Stromal cell of bone marrow (primary cell): ENCODE measurements at places on chromosomes 1 and 21.
A peak's percentile ranks its signal among the peaks of the same experiment; 100 is the strongest.

GRCh38 chr1:66237042-66237441 is 296.9 kb upstream of the SGIP1 start:
- DNase-seq = no peak

GRCh38 chr1:15735304-15736037 is 587 bp upstream of the SLC25A34 start:
- DNase-seq = no peak

DNA sequence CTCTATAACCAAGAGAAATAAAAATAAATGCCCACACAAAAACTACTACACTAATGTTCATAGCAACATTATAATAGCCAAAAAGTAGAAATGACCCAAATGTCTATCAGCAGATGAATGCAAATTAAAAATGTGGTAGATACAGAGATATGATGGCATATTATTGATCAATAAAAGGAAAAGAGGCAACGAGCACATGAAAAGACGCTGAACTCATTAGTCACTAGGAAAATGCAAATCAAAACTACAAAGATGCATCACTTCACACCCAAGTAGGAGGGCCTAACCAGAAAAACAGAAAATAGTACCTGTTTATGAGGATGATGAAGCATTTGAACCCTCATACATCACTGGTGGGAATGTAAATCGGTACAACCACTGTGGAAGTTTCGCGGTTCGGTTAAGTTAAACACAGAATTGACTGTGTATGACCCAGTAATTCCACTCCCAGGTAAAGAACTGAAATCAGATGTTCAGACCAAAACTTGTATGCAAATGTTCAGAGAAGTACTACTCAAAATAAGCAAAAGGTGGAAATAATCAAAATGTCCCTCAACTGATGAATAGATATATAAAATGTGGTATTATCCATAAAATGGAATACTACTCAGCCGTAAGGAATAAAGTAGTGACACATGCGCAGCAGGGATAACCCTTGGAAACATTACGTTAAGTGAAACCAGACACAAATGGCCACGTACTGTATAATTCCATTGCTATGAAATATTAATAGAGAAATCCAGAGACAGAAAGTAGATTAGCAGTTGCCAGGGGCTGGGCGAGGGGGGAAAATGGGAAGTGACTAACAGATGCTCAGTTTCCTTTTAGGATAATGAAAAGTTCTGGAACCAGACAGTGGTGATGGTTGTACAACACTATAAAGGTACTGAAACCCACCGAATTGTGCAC is 3.1 kb downstream of the USP48 start:
- DNase-seq = no peak

- no peak for DNase-seq
These were observed 5.2 kb upstream of the DENND2D start for GRCh38 chr1:111205714-111206050.

DNA sequence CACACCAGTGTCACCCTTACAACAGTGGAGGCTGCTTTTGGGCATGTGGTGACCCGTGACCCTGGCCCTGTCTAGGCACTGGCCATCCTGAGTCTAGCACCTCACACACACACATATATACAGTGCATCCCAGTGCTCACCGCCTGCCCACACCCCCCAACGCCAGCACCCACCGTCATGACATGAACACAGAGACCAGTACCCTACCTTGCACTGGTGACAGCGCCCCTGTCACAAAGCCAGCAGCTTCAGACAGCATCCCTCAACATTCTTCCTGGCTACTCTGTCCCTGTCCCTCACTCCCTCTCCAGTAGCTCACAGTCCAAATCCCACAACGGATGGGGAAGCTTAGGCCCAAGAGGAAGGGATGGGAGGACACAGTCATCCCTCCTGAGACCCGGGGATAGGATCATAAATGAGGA is 27.1 kb downstream of the AHDC1 start:
- DNase-seq = no peak

GRCh38 chr1:1559066-1559465 is 15.6 kb downstream of the SSU72 start:
- DNase-seq = no peak

- peak; percentile 36 for DNase-seq
These were observed 63.2 kb downstream of the PLEKHA6 start for GRCh38 chr1:204296431-204296988.

- DNase-seq = peak; percentile 16
These were observed 167.7 kb upstream of the CSF3R start for GRCh38 chr1:36650200-36651065.

DNA sequence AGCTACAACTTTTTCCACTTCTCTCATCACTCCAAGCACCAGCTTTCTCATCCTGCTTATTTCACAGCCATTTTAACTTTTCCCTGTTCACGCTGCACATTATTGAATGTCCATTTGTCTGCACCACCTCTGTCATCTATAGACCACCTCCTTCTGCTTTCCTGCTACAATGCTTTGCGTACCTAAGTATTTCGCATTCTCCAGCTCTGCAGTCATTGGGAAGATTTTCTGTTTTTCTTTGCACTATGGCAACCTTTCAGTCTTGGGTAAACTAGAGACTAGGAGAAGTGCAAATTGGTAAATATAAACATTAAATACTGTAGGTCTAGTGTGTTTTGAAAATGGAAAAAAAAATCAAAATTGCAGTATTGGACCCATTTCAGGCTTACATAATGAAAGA is 835 bp downstream of the CCDC30 start:
- no peak for DNase-seq

DNA sequence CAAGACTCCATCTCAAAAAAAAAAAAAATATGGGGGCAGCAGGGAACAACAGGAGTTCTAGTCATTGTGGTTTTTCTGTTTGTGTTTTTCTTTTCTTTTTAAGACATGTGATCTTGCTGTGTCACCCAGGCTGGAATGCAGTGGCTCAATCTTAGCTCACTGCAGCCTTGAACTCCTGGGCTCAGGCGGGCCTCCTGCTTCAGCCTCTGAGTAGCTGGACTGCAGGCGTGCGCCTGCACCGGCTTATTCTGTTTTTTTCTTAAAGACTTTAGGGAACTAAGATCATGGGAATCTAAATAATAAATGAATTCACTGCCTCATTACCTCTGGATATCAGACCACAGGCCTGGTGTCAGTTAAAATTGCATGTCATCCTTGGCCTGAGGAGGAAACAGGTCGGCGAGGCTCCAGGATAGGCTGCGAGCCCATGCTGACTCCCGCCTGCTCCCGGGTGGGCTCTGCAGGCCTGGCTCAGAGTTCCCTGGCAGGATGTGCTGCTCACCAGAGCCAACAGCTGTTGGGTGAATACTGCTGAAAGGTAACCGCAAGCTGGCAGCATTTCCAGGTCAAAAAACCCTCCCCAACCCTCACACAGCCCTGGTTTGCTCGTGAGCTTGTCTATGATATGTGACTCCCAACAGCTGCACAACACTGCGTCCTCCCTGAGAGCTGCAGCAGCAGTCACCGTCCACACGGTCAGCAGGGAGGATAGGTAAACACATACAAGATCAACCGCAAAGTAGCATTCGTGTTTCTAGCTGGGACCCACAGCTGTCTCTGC is 58.1 kb downstream of the SCCPDH start:
- peak; percentile 59 for DNase-seq

DNA sequence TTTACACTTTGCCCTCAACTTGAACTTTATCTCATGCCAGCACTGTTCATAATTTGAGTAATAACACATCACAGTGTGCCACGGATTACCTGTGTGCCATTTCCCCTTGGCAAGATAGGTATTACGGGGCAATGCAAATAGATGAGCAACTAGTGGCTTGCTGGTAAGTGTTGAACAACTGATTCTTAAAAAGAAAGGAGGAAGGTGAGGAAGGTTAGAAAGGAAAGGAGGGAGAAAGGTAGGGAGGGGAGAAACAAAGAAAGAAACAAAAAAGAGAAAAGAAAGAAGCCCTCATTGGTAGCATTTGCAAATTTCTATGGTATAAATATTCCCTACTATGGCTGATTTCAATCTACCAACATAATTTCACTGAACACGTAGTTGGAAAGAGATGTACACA is 118.2 kb upstream of the OLIG2 start:
- no peak for DNase-seq

GRCh38 chr21:24045775-24046215 is 1561.5 kb downstream of the MRPL39 start:
- peak; percentile 77 for DNase-seq

DNA sequence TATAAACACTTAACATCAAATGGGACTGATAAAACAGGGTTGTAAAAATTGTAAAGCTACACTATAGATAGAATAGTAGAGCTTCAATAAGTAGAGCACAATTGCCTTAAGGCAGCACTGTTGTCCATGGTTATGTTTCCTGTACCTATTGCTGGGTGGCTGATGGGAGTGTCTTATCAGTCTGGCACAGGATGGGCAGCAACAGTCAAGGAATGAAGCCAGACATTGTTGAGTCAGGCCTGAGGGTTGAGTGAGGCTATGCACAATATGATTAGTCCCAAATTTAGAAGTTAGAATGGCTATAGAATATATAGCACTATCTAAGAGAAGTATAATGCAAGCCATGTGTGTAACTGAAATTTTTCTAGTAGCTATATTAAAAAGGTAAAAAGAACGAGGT is 25.0 kb upstream of the CD1D start:
- DNase-seq = no peak

- no peak for DNase-seq
These were observed 2.7 kb downstream of the PER3 start for GRCh38 chr1:7786795-7787194.

DNA sequence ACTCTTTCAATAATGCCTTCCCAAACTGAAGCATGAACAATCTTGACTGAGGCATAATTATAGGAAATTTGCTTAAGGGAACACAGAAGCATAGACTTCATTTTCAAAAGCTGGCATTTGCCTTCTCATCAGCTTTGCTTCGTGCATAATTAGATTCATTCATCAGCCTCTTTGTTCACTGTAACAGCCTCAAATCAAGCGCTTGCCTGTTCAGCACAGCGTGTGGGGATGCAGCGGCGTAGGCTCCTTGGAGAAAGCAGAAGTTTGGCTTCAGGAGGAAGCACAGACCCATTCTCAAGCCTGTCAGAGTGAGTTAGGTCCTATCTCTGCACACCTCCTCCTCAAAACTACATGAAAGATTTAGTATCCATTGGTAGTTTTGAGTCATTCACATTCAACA is 246.4 kb upstream of the MAP1LC3C start:
- no peak for DNase-seq

GRCh38 chr1:18597160-18598042 is 33.2 kb upstream of the PAX7 start:
- DNase-seq = no peak

DNA sequence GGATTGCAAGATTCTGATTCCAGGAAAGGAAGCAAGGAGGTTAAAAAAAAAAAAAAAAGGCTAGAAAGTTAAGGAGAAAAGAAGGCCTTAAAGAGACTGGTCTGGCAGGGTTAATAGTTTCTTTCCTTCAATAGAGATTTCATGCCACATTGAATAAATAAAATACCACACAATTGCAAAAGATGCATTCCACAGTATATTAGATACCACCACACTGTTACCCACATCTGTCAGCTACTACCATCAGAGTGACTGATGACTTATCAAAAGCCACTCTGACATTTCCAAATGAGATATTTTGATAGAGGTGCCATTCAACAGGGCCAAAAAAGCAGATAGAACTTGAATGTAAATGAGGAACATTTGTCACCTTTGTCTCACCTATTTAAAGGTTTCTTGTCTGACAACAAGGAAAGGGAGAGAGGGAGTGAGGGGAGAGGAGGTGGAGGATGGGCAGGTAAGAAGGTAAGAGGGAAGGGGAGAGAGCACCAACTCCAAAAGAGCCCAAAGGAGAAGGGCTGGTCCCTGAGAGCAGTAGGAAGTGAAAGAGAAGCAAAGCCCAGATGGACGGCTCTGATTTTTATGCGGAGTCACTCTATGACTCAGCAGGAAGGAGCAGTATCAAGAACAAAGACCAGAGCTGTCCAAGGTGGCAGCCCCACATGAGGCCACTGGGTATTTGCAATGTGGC is 38.3 kb downstream of the LRRN2 start:
- DNase-seq = peak; percentile 57

DNA sequence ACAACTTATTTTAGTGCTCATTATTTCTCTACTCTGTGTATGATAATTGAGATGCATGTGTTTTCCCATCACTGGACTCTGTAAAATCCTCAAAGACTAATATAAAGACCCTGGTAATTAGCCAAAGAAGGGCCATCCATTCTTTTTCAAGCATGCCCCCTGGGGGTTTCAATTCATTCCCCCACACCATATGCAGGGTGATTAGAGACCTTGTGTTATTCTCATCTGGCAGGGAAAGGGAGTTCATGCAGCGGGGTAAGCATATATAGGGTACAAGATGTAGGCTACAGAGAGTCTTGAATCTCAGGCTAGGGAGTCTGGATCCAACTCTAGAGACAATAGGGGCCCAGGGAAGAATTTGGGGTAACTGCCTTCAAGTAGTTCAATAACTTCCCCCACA is 166.5 kb downstream of the TNR start:
- no peak for DNase-seq

- no peak for DNase-seq
These were observed 9.4 kb upstream of the ACTRT2 start for GRCh38 chr1:3011631-3012455.

GRCh38 chr21:44439211-44439600 is 16.1 kb upstream of the LRRC3 start:
- DNase-seq = no peak

DNA sequence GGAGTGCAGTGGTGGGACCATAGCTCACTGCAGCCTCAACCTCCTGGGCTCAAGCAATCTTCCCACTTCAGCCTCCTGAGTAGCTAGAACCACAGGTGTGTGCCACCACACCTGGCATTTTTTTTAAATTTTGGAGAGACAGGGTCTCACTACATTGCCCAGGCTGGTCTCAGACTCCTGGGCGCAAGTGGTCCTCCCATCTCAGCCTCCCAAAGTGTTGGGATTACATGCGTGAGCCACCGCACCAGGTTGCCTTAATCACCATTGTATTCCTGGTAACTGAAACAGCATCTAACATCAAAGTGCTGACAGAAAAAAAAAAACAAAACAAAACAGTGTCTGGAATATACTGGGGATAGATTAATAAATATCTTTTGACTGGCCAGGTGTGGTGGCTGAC is 18.2 kb downstream of the RPL5 start:
- DNase-seq = no peak

- DNase-seq = peak; percentile 52
These were observed 2.0 kb upstream of the LIN28A start for GRCh38 chr1:26408604-26409003.

DNA sequence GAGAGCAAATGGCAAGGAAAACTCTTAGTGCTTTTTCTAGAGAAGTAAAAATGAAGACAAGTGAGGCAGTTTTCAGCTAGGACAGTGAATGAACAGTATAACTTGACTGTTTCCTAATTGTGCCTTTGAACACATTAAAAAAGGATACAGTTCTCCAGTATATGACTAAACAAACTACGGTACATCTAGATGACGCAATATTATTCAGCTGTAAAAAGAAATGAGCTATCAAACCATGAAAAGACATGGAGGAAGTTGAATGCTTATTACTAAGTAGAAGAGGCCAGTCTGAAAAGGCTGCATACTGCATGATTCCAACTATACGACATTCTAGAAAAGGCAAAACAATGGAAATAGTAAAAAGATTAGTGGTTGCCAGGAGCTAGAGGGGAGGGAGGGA is 206.3 kb downstream of the SIPA1L2 start:
- no peak for DNase-seq

- DNase-seq = no peak
These were observed 198.1 kb downstream of the SLC35F3 start for GRCh38 chr1:234102583-234102982.
